Calu3 (cell line): ENCODE measurements at places on chromosomes 6 and 20. TPM values are rescaled to one million over a fixed set of nuclear protein-coding genes. Genes with fewer than 3 reads are reported as not detected.
A peak's percentile ranks its signal among the peaks of the same experiment; 100 is the strongest.

GRCh38 chr6:90119618-90120017 lies 177.0 kb downstream of the BACH2 start:
- DNase-seq, result no peak

- no peak for DNase-seq
These were observed 3.0 kb upstream of the GUCA1B start for GRCh38 chr6:42197555-42198362.

GRCh38 chr20:45991616-45992015 lies 17.1 kb upstream of the MMP9 start:
- DNase-seq, result no peak

- DNase-seq, result no peak
These were observed 43.3 kb downstream of the IL20RA start for GRCh38 chr6:137001299-137001976.

GRCh38 chr6:100456141-100456907 lies 8.4 kb downstream of the SIM1 start:
- peak; percentile 26 for DNase-seq

- no peak for DNase-seq
These were observed 80.8 kb upstream of the VSTM2L start for GRCh38 chr20:37822141-37822601.

GRCh38 chr6:20109526-20109925 lies 102.7 kb downstream of the MBOAT1 start:
- DNase-seq, result no peak

DNA sequence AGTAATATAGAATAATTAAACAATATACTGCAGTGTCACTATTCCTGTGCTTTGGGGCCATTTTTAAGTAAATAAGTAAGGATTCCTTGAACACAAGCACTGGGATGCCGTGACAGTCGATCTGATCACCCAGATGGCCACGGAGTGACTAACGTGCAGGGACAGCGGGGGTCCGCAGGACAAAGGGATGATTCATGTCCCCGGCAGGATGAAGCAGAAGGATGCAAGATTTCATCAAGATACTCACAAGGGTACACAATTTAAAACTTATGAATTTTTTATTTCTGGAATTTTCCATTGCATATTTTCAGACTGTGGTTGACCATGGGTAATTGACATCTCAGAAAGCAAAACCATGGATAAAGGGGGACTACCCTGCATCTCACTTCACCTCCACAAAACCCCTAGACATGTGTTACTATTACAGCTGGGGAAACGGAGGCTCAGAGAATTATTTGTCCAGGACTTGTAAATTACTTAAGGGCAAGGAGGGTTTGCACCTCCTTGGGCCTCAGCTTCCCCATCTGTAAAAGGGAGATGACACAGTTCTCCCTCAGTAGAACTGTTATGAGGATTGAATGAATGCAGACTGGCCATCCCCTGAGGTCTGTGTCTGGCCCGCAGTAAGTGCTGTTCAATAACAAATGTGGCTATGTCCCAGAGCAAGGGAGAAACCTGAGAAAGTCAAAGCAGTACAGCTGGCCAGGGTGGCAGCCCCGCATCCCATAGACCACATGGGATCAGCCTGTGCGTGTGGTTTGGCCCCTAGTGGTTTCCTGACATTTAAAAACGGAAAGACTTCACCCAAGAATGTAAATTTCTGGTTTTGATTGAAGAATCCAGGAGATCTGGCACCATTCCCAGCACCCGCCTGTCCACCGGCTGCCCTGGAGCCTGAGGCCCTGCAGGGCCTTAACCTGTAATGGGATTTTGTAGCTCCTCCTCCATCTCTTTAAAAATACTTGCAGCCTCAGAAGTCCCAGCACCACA lies 235.5 kb downstream of the BMP7 start:
- DNase-seq, result no peak

GRCh38 chr6:34610819-34611477 lies 54.8 kb upstream of the SPDEF start:
- peak; percentile 60 for DNase-seq

- no peak for DNase-seq
These were observed 286.7 kb upstream of the CDYL start for GRCh38 chr6:4489538-4489937.

The NNAT gene
- not detected in 2 replicates for total RNA-seq

The MLIP gene
- 0.81 and 1.4 TPM in 2 replicates for total RNA-seq

The SOX4 gene
- total RNA-seq, result 109 and 120 TPM in 2 replicates

The ADGRF4 gene
- 7.3 and 8.0 TPM in 2 replicates for total RNA-seq
